ENCODE measurements at places on chromosomes 3 and 15. TPM values are rescaled to one million over a fixed set of nuclear protein-coding genes. Genes with fewer than 3 reads are reported as not detected.

Gene PP2D1
- total RNA-seq, result not detected

Gene TPRG1
- total RNA-seq, result 9.0 TPM

Gene ERICH6
- not detected for total RNA-seq

Gene FOXB1
- total RNA-seq, result not detected

- no peaks in the 10 kb centered on the region for H3K27me3 ChIP-seq
- DNase-seq, result no peak
- H3K27ac ChIP-seq, result no peak overlapping the region
- no peaks in the 10 kb centered on the region for H3K4me1 ChIP-seq
- H3K4me3 ChIP-seq, result no peak overlapping the region
Measured at GRCh38 chr15:27412415-27412814, 441.4 kb downstream of the GABRG3 start.

DNA sequence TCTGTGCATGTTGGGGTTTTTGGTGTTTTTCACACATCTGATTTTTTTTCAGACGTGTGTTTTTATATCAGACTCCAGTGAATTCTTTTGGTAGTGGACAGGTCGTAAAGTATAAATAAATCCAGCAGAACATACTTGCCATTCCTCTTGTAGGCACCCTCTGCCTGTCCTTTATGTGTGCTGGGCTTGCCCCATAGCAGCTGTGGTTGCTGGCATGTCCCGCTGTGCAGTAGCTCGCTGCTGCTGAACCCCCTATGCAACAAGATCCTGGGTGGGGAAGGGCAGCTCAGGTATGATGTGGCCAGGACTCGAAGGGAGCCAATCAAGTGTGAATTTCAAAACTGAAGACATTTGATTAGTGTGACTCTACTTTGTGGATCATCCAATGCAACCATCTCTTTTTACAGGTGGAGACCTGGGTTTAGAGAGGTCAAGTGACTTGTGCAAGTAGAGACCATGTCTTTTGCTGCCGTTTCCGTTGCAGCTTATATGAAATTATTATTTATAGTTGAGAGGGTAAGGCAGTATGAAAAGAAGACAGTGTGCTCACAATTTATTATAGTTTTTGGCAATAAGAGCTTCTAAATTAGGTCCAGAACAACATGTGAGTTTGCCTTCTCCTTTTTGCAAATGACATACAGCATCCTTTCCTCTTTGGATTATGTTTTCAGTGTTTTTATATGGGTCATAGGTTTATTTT, 350.8 kb upstream of the C2CD4B start:
- no peaks in the 10 kb centered on the region for H3K27me3 ChIP-seq
- DNase-seq, result no peak
- no peak overlapping the region for H3K4me3 ChIP-seq

DNA sequence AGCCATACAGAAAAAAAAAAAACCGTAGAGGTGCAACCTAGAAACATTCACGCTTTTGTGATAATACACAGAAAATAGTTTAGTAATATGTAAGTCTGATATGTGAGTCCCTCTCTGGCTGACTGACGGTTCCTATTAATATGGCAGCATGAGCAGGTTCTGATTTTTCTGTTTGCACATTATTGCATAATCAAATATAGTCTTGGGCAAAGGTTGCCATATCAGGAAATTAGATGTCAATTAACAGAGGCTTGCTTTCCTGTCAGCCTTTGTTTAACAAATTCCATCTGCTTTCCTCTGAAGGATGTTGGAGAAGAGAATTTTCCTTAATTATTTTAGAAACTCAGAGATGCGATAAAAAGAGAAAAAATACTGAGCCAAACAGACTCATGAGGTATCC, 14.8 kb downstream of the GABRB3 start:
- DNase-seq, result no peak
- no peaks in the 10 kb centered on the region for H3K27me3 ChIP-seq
- no peak overlapping the region for H3K4me3 ChIP-seq
- no peak overlapping the region for H3K27ac ChIP-seq
- no peaks in the 10 kb centered on the region for H3K36me3 ChIP-seq
- no peaks in the 10 kb centered on the region for H3K4me1 ChIP-seq

Gene ABI3BP
- 4.7 TPM for total RNA-seq

- no peak overlapping the region for H3K27ac ChIP-seq
- no peaks in the 10 kb centered on the region for H3K27me3 ChIP-seq
- no peak overlapping the region for H3K4me3 ChIP-seq
- no peaks in the 10 kb centered on the region for H3K36me3 ChIP-seq
Measured at GRCh38 chr3:131079086-131079485, 52.4 kb downstream of the NEK11 start.

GRCh38 chr3:133986311-133986710, 43.4 kb downstream of the SLCO2A1 start:
- H3K36me3 ChIP-seq, result no peaks in the 10 kb centered on the region
- H3K27me3 ChIP-seq, result no peaks in the 10 kb centered on the region
- no peak for DNase-seq
- H3K4me3 ChIP-seq, result no peak overlapping the region
- H3K4me1 ChIP-seq, result no peaks in the 10 kb centered on the region

Gene TEX9
- total RNA-seq, result 0.55 TPM

DNA sequence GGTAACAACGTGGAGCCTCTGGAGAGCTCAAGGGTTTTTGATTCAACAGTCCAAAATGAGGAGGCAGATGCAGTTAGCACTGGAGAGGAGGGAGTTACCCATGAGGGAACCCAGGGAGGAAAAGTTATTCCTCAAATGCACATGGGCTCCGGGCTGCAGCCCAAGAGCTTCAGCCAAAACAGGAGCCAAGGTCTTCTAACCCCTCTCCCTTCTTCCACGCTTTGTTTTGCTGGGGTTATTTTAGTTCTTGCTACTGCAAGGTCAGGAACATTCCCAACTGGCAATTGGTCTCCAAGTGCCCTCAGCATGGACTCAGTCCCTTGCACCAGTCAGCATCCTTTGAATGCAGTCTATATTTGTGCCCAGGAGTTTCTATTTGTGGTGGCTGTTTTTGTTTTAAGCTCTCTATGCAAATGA, 90.0 kb downstream of the TGFBR2 start:
- no peak for DNase-seq
- no peaks in the 10 kb centered on the region for H3K36me3 ChIP-seq
- no peaks in the 10 kb centered on the region for H3K4me1 ChIP-seq

DNA sequence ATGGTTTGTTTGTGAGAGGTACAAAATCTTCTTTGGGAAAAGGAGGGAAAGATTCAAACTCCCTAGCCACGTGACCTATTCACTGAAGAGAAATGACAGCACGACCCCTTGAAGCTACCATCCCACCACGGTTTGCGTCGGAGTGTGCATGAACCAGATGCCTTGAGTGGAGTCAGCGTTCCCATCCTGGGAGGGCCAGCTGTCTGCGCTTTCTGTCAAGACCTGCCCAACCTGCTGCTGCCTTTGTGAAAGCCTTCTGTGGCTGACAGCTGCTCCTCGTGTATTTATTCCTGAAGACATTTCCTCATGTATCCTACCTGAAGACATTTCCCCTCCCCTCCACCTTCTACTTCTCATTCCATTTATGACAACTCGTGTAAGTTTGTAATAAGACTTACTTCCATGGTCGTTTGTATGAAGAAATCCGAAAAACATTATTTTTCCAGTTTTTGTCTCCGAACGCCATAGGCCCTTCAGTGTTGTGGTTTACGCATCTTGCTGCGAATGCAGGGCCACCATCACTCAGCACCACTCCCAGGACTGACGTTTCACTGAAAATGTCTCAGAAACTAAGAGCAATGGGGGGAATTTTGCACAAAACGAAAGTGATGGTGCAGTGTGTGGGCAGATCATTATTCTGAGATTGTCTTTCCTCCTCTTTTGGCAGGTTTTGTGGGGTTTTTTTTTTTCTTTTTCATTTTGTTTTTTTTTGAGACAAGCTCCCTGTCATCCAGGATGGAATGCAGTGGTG, 18.9 kb downstream of the EBLN2 start:
- no peaks in the 10 kb centered on the region for H3K27me3 ChIP-seq
- H3K27ac ChIP-seq, result no peak overlapping the region
- no peak overlapping the region for H3K4me3 ChIP-seq
- no peak for DNase-seq
- H3K4me1 ChIP-seq, result no peaks in the 10 kb centered on the region

DNA sequence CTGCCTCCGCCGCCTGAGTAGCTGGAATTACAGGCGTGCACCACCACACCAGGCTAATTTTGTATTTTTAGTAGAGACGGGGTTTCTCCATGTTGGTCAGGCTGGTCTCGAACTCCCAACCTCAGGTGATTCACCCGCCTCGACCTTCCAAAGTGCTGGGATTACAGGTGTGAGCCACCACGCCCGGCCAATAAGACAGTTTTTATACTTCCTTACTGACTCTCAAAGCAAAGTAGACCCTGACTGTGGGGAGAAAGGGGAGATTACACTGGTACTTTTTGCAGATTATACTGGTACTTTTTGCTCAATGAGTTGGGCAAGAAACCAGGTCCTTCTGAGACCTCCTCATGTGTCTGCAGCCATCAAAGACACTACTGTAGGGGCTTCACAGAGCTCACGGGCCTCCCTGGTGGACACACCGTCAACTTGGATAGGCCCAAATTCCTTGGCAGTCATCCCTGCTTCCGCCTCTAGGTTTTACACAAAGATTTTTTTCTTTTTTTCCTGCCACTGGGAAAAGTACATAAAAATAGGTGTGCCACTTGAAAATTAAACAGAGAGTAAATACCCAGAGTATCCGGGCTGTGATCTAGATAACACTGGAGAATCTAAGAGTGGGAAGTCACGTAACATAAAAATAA, 143.3 kb upstream of the WNT5A start:
- no peak for DNase-seq
- H3K4me1 ChIP-seq, result no peaks in the 10 kb centered on the region

DNA sequence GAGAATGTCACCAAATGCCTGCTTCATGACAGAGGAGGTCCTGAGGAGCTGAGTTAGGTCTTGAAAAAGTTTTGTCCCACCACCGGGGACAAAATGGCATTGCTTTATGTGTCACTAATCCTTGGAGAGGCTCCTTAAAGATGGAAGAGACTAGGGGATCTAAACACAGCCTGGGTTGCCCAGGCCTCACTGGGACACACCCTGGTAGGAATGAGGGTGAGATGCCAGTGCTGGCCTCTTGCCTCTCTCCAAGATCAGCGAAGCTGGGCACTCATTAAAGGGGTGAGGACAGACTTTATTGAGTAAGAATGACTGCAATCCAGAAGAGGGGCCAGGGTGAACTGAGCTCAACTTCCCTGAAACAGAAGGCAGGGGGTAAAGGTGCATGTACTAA, 58.5 kb upstream of the KLF13 start:
- H3K36me3 ChIP-seq, result no peaks in the 10 kb centered on the region
- H3K4me3 ChIP-seq, result no peak overlapping the region
- no peaks in the 10 kb centered on the region for H3K4me1 ChIP-seq
- H3K27me3 ChIP-seq, result no peaks in the 10 kb centered on the region

DNA sequence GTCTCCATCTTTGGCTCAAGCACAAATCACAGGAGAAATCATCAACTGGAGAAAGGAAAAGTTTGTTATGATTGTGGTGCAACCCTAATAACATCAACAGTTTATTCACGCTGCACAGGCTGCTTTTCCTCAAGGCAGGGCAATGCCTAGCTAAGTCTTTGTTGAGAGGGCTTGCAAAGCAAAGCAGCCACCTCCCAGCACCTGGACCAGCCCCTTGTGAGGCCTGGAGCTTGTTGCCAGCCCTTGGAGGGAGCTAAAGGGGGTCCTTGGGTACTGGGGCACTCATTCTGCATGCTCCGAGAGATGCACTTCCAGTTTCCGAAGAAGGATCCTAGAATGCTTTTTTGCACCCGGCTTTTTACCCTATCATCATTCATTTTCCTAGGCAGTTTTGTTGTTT, 288.2 kb downstream of the CLSTN2 start:
- H3K4me3 ChIP-seq, result no peak overlapping the region
- no peaks in the 10 kb centered on the region for H3K4me1 ChIP-seq
- H3K27ac ChIP-seq, result no peak overlapping the region
- no peaks in the 10 kb centered on the region for H3K36me3 ChIP-seq

DNA sequence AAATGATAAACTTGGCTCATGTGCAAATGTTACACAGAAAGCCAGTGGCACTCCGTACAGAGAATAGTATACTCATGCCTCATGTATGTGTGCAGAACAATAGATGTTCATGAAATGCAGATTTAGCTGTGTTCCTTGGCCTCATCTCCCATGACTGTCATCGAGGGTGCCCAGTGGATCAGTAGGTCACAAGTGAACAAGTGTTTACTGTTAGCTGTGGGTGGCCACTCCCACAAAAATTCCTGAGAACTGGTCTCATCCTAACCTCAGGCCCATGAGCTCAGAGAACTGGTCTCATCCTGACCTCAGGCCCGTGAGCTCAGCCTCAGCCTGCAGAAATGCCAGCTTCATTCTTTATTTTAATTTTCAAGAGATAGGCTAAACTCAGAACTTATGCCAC, 124.1 kb downstream of the GADL1 start:
- no peaks in the 10 kb centered on the region for H3K4me1 ChIP-seq
- no peak overlapping the region for H3K4me3 ChIP-seq
- no peaks in the 10 kb centered on the region for H3K27me3 ChIP-seq
- no peak overlapping the region for H3K27ac ChIP-seq
- peak; percentile 29 for DNase-seq
- no peaks in the 10 kb centered on the region for H3K36me3 ChIP-seq

Gene IL1RAP
- total RNA-seq, result 61.8 TPM

DNA sequence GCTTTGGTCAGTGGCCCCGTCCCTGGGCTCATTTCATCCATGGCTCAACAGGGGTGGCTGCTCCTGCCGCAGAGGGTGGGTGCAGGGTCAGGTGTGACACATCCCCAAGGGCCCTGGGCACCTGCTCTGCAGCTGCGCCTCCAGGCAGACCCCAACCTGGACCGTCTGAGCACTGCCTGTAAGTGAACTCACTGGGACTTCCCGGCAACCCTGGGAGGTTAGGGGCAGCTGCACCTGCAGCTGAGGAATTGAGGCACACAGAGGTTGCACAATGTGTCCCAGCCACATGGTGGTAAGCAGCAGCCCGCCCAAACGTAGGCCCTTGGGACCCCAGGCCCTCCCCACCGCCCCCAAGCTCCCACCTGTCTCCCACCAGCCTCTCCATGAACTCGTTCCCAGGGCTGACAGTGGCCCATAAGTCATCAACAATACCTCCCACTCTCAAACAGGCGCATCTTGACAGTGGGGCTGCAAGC, 55.1 kb downstream of the PLXNA1 start:
- no peaks in the 10 kb centered on the region for H3K27me3 ChIP-seq
- H3K4me1 ChIP-seq, result no peaks in the 10 kb centered on the region
- no peaks in the 10 kb centered on the region for H3K36me3 ChIP-seq
- H3K4me3 ChIP-seq, result no peak overlapping the region
- DNase-seq, result no peak

Gene KCNMB2
- total RNA-seq, result not detected

GRCh38 chr3:50571486-50571885, 2.2 kb downstream of the HEMK1 start:
- H3K36me3 ChIP-seq, result no peaks in the 10 kb centered on the region
- H3K27me3 ChIP-seq, result no peaks in the 10 kb centered on the region
- no peak overlapping the region for H3K4me3 ChIP-seq
- no peak for DNase-seq

GRCh38 chr3:195873281-195873887, 35.0 kb downstream of the TNK2 start:
- DNase-seq, result no peak
- H3K27me3 ChIP-seq, result no peaks in the 10 kb centered on the region

Measured in right lobe of liver (tissue), 6 donors.